Left renal pelvis (tissue), 4 donors: ENCODE measurements at places on chromosomes 2 and 18. TPM values are rescaled to one million over a fixed set of nuclear protein-coding genes. Genes with fewer than 3 reads are reported as not detected.

The PIK3C3 gene
- polyA plus RNA-seq: 64.0 TPM

The SPATA3 gene
- polyA plus RNA-seq: not detected

The GAL3ST2 gene
- polyA plus RNA-seq: 0.16 TPM

The COL3A1 gene
- polyA plus RNA-seq: 1,758 TPM

The DLGAP1 gene
- polyA plus RNA-seq: 6.8 TPM

GRCh38 chr2:147549054-147549453 lies 295.8 kb upstream of the ACVR2A start:
- no peak for DNase-seq

- no peak for DNase-seq
These were observed 60.0 kb downstream of the CAPN13 start for GRCh38 chr2:30747206-30747605.

GRCh38 chr2:228355897-228356296 lies 174.4 kb upstream of the SPHKAP start:
- no peak for DNase-seq

- DNase-seq: no peak
These were observed 51.8 kb downstream of the ADD2 start for GRCh38 chr2:70716131-70716743.
